NCI-H1417 treated with DMSO at 0.1 percent for 48 hours (cell line): ENCODE measurements at places on chromosomes 12 and 14.

- peak; percentile 19 for DNase-seq
These were observed 371 bp upstream of the REM2 start for GRCh38 chr14:22882529-22883172.

- DNase-seq: no peak
These were observed 119.5 kb downstream of the PIWIL1 start for GRCh38 chr12:130457215-130457614.

DNA sequence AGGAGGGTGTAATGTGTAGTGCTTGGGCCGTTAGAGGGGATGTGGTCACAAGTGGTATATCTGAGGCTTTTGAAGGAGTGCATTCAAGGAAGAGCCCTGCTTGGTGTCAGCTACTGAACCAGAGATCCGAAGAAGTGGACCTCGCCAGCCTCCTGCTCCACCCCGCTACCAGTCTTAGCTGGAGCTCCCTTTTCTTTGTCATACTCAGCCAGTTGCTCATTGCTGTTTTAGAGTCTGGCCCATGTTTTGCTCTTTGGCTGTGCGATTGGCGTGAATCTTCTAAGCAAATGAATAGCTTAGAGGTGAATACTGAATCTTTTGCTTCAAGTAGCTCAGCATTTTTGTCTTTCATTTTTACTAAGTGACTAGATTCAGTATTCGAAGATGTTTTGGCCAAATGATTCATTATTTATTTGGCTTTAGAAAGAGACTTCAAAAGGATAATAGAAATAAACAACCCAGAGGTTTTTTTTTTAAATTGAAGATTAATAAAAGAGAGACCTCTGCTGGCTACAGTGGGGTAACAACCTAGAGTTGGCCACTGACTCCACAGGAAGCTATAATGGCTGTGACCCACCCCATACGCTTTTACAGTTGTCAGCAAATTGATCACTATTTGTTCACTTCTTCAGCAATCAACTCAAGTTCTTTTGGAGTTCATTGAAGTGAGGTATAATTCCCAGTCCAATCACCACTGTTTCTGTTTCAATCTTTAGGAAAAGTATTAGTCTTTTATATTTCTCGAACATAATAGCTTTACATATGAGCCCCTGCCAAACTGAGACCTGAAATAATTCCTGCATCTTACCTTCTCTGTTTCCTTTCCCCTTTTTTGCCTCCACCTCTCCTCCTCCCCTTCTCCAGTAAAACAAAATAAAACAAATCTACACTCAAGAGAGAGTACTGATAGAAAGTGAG is 19.9 kb downstream of the CDKN1B start:
- no peak for DNase-seq

- no peak for DNase-seq
These were observed 96.5 kb upstream of the NCOR2 start for GRCh38 chr12:124663771-124664366.

GRCh38 chr14:91753501-91754128 is 21.7 kb upstream of the CATSPERB start:
- DNase-seq: no peak

DNA sequence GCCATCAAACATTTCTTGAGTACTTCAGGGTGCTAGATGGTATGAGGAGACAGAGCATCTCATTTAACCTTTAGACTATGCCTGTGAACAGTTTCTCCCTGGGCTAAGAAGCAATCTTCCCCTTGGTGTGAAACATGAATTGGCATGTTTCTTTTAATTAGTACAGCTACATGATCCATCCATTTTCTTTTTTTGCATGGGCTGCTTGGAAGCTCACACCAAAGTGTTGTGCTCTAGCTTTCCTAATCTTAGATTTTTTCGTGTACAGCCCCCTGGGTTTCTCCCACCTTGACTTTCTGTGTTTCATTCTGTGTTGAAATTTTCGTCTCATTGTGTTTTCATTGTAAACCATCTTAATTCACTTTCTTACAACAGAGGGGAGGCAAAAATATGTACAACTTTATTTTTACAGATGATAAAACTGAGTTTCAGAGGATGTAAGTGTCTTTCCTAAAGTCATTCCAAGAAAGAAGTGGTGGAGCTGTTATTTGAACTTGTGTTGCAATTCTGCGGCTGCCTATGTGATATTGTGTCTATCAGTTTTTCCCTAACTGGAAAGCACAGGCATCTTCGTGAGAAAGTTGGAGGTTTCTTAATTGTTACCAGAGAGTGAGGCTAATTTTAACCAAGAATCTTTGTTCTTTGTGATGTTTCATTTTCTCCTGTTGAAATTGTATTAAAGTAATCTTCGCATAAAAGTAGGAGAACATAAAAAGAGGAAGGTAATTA is 64.5 kb downstream of the DAAM1 start:
- DNase-seq: no peak

DNA sequence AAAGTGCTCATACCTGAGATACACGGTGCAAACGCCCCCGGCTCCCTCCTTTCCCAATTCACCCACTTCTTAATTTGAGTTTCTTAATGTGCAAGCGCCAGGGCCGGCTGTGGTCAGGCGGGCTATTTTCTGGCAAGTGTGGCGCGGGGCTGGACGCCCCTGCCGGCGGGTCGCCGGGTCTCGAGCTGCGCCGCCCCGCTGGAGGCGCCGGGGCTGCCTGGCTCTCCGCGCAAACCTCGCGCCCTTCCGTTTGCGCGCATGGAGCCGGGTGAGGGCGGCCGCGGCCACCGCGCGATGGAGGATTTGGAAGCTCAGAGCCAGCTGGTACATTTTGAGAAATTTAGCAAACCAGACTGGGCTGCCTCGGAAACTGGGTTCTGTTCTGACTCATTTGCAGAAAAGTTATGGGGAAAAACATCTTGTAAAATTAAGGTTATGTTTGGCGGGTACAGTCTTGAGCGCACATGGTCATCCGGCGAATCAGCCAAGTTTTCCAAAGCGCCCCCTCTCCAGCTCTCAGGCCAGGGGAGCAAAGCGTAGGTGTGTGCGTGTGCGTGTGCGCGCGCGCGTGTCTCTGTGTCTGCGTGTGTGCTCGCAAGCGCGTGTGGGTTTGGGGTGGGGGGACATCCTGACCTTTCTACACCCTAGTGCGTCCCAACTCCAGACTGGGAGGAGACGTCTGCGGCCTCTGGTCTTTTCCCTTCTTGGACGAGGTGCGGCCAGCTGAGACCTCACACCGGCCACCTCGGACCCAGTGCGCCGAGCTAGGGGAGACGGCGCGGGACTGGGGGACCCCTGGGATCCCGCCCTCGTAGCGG is 6.5 kb upstream of the OTX2 start:
- no peak for DNase-seq

GRCh38 chr12:76037130-76038103 is 5.8 kb upstream of the PHLDA1 start:
- DNase-seq: peak; percentile 86

DNA sequence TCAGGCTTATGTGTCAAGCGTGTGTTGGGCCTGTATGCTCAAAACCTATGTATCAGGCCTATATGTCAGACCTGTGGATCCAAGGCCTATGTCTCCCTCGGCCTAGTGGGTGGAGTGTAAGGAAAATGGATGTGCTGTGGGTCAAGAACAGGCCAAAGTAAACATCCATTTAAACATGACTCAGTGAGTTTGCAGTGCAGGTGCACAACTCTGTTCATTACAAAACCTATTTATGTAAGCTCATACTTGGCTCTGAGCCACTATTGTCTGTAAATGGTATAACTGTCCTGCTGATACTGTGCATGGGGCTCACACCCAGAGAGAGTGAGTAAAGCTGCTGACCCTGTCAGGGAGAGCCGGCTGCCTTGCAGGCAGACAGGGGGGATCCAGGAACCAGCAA is 249.7 kb upstream of the AVPR1A start:
- no peak for DNase-seq

- no peak for DNase-seq
These were observed 27.6 kb upstream of the LRP6 start for GRCh38 chr12:12294215-12295005.

GRCh38 chr14:64092338-64092737 is 201.8 kb downstream of the ESR2 start:
- no peak for DNase-seq

DNA sequence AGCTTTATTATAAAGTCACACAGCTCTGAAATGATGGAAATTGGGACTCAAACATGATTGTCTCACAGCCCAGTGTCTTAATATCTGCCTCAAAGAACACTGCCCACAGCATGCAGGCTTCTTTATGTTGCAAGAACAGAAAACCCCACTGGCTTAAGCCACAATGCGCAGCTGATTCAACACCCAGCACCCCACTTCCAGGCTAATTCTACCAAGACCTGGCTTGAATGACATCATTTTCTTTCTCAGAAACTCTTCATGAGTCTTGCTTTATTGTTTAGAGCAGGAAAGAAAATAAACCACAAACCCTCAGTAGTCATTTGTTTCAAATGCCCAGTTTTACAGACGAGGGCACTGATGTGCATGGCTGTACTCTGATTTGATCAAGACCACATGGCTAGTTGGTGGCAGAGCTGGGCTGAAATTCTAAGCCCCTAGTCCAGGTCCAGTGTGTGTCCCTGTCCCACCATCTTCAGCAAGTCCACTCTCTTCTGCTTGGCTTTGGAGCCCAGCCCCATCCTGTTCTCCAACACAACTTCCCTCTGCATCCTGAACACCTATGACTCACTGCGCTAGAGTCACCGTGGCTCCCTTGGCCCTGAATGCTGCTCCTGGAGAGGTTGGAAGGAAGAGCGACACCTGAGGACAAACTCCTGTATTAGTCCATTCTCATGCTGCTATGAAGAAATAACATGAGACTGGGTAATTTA is 50.3 kb upstream of the SRSF5 start:
- no peak for DNase-seq

- no peak for DNase-seq
These were observed 83.9 kb downstream of the PIK3C2G start for GRCh38 chr12:18345021-18345735.

DNA sequence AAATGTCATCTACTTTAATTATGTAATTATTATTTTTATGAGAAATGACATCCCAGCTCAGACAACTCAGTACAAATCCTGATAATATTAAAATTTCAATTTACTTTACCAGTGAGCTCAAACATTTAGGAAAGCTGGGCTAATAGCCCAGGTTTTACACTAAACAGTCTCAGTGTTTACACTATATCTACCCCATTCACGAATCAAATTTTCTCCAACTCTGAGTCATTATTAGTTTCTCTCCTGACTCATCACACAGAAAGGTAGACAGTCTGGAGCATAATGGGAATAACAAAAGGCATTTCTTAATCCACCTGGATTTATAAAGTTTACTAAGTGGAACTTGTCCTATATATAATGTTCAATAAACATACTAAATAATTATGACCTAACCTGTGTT is 5.7 kb downstream of the PAWR start:
- no peak for DNase-seq

DNA sequence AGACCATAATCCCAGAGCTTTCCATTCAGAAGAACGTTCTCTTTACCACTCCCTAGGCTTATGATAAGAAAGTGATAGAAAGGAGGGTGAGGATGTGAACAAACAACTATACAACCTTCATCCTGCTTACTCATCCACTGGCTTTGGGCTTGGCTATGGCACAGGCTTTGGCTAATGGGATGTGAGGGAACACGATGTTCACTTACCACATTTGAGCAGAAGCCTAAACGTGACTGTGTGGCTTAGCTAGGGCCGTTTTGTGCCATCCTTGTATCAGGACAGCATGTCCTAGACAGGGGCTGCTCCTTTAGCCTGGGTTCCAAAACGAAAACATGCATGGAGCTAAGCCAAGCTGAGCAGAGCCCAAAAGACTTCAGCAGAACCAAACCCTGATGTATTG is 118.6 kb upstream of the CCDC175 start:
- DNase-seq: no peak

- DNase-seq: no peak
These were observed 23.0 kb upstream of the NRDE2 start for GRCh38 chr14:90354551-90355298.

GRCh38 chr14:102019006-102019540 is 54.7 kb downstream of the DYNC1H1 start:
- no peak for DNase-seq

DNA sequence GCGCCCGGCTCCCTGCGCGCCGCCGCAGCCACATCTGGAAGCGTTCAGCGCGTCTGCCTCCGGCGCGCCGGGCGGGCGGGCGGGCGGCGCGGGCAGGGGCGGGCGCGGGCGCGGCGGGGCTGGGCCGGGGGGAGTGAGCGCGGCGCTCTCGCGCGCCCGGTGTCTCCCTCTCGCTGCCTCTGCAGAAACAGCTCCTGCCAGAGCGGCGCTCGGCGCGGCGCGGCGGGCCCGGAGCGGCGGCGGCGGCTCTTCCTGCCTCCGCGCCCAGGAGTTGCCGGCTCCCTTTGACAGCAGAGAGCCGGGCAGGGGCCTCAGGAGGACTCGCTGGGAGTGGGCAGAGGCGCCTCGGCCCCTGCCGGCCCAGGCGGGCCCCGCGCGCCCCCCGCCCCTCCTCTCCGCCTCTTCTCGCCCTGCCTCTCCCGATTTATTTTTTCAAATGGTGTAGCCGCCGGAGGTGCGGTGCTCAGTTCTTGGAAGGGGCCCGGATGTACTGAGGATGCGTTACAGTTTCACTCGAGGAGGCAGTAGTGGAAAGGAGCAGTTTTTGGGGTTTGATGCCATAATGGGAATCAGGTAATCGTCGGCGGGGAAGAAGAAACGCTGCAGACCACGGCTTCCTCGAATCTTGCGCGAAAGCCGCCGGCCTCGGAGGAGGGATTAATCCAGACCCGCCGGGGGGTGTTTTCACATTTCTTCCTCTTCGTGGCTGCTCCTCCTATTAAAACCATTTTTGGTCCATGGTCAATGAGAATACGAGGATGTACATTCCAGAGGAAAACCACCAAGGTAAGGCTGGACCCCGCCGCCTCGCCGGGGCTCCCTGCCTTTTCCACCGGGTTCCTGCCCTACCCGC is at the start of gene CACNA1C:
TSS of gene CACNA1C (plus strand) at position 162 of the 853 bp plus-strand sequence. CDS start at position 738, 576 bp downstream.
- no peak for DNase-seq

- no peak for DNase-seq
These were observed 2.8 kb upstream of the ARID2 start for GRCh38 chr12:45726603-45727300.

DNA sequence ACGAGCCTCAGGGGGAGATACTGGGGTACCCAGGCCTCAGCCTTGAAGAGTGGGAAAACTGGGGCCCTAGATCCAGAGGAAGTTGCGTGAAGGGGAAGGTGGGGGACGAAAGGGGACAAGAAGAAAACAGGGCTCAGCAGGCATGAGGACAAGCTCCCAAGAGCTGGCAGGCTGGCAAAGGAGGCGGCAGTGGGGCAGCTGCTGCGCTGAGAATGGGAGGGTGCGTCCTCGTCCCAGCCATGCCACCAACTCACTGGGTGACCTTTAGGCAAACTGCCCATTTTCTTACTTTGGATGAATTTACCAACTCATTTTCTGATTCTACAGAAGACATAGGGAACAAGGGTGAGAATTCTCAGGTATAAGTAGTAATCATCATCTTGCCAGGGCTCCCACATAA is 133.6 kb downstream of the TTC7B start:
- DNase-seq: no peak

- no peak for DNase-seq
These were observed 51.4 kb downstream of the A2M start for GRCh38 chr12:9064201-9064814.

- no peak for DNase-seq
These were observed 185.3 kb downstream of the CALM1 start for GRCh38 chr14:90582166-90582565.

- no peak for DNase-seq
These were observed 21.6 kb downstream of the SPATS2 start for GRCh38 chr12:49388682-49389386.

GRCh38 chr12:109739747-109740693 is 26.4 kb downstream of the FAM222A start:
- no peak for DNase-seq
